ENCODE measurements at places on chromosomes 7 and 10.
A peak's percentile ranks its signal among the peaks of the same experiment; 100 is the strongest.

GRCh38 chr10:102918817-102919245, 737 bp downstream of the CNNM2 start:
- DNase-seq, result no peak

DNA sequence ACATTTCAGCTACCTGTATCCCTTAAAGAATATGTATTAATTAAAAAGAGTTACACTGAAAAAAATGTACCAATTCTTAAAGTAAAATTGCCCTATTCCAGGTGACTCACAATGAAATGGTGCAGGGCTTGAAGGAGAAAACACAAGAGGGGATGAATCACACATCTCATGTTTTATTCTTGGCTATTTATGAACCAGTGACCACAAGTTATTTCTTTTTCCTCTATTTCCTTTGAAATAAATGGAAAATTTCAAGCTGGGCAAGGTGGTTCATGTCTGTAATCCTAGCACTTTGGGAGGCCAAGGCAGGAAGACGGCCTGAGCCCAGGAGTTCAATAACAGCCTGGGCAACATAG, 106.8 kb downstream of the UBE2H start:
- DNase-seq, result no peak

DNA sequence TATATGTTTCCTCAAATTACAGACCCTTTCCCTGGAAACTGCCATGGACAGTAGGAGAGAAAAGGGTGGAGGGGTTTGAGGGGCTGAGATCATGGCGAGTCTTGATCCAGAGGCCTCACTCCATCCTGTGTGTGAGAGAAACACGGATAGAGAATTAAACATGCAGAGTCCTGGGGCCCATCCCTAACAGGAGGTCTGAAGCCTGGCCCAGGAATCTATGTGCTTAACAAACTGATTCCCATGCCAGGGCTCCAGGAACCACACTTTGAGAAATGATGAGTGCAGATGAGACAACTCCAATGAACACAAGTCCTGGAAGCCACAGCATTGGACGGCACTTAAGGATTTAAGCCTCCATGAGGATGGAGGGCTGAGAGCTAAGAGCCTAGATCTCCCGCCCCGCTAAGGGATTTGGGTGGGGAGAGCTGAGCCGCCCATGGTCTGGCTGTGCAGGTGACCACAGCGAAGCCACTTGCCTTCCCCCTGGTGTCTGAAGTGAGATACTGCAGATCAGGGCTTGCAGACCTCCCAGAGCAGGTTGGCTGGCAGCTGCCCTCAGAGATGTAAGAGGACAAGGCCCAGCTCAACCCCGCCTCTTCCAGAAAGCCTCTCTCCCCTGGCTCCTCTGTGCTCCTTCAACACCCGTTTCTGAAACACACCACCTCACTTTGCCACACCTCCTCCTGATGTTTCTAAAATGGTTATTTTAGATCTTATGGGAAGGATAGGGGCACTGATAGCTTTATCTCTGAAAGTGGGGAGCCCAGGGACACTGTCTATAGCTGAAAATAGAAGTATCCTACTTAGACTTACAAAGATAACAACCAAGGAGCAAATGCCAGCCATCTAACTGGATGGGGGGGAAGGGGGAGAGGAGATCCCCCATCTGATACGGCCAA, 24.8 kb upstream of the EIF5AL1 start:
- peak; percentile 8 for DNase-seq

DNA sequence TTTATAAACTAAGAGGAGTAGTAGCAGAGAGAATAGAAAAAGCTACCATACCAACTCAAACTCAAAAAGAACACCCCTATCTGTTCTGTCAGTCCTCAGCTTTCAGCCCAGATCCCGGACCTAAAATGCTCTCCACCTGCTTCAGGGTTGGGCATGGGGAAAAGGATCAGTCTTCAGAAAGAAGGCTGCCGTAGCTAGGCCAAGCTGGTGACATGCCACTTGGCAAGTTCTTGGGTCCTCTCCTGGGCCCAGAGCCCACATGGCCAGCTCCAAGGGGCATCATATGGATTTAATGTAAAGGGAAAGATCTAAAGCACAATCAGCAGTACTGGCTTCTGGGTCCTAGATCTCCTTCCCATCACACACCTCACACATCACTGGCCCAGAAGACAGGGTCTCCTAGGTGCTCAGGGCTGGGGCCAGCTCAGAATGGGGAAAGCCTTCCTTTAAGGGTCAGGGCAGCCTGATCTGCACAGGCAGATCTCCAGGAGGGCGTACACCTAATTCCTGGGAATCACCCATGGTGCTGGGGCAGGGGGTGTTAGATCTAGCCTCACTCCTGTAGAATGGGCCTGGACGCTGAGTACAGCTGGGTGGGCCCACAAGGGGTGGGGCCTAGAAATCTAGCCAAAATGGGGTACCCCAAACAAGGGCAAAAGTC, 2.5 kb downstream of the VAX1 start:
- no peak for DNase-seq

- DNase-seq, result no peak
Measured at GRCh38 chr7:29282819-29283414, 88.3 kb downstream of the CHN2 start.

GRCh38 chr7:112571852-112572607, 91.2 kb downstream of the LSMEM1 start:
- DNase-seq, result no peak
